Activated CD4-positive, alpha-beta memory T cell treated with anti-CD3 and anti-CD28 coated beads, Interleukin-2, amount 10 ng/mL, durations not matched to agents 7 days and 5 days (primary cell): ENCODE measurements at places on chromosomes 16 and 17. TPM values are rescaled to one million over a fixed set of nuclear protein-coding genes. Genes with fewer than 3 reads are reported as not detected.

NOTUM gene
- 0.15 TPM for total RNA-seq

DNA sequence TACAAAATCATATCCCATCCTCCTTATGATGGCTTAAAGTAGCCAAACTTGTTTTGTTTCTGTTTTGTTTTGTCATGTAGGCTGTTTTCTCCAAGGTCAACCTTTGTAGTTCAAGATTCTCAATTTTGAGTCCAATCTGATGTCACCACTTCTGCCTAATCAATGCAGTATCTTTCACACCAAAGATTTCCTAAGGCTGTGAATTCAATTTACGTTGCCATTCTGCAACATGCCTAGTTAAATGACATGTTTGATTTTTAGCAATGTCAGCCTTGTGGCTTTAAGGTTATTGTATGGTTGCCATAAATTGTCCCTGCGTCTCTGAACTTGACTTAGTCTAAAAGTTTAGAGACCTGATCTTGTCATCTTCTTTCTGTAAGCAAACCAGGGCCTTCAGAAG, 20.4 kb downstream of the ZNF213 start:
- no peak for DNase-seq

DNA sequence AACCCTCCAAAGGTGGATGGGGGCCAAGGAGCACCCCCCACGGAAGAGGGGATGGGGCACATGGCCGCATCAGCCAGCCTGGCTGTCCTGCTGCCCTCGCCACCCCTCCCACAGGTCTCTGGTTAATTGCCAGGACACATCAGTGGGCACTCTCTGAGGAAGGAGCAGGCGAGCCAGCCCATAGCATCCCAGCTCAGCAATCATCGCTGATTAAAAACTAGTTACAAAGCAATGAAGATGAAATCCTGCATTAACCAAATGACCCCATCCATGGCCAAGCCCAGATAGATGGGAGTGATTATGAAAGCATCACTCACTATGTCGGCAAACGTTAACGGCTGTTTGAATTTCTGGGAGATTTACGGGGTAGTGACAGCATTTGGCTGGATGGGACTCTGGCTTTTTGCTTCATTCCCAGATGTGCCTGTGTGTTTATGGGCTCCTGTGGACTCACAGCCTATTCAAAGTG, 45.3 kb downstream of the CCDC182 start:
- DNase-seq: no peak

- DNase-seq: no peak
Observed at GRCh38 chr17:77165577-77165976, 24.8 kb downstream of the SEC14L1 start.

GRCh38 chr16:47858333-47858982, 297.3 kb downstream of the ABCC12 start:
- DNase-seq: no peak

DNA sequence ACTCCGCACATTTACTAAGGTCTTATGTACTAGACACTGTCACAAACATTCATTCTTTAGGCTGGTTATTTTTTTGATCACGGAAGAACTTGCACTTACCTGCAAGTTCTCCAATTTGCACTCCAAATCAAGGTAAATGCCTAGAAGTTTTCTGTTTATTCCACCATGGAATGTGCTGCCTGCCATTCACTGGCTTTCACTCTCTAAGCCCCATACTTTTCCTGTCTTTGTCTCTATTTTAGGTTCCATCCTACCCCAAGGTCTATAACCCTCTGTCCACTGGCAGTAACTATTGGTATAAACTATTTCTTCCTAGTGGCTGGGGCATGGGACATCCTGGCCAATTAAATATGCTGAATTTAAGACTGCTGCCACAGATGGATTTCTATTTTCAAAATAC, 15.9 kb downstream of the XPO6 start:
- DNase-seq: no peak

CIBAR2 gene
- total RNA-seq: not detected

DNA sequence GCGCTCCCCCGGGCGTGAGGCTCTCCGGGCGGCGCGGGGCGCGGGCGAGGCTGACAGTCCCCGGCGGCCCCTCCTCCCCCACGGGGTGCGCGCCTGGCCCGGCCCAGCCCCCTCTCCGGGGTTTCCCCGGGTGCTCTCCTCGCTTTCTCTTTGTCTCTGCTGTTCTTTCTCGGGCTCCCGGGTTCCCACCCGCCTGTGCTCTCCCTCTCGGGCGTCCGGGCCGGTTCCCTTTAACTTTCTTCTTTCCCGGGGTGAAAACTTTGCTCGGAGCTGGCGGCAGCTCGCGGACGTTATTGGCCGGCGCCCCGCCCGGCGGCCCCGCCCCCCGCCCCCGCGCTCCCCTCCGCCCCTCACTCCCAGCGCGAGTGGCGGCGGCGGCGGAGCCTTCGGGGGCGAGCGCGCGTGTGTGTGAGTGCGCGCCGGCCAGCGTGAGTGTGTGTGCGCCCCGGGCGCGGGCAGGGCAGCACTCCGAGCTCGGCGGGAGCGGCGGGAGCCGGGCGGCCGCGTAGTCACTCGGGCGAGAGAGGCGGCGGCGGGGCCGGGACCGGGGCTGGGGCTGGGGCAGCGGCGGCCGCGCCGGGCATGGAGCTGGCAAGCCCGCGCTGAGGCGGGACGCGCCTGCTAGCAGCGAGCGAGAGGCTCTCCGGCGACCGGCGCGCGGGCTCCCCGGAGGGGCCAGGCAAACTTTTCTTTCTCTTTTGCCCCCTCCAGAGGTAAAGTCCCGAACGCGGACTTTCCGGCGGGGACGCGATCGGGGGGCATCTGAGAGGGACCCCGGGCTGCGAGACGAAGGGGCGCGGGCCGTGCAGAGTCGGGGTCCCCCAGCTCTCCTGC, at the start of gene NTN1:
TSS of gene NTN1 (plus strand) at position 353 of the 834 bp plus-strand sequence. CDS start 864 bp downstream, outside the sequence.
- DNase-seq: peak; percentile 41
